Activated CD8-positive, alpha-beta memory T cell treated with anti-CD3 and anti-CD28 coated beads, Interleukin-2, amount 10 ng/mL, durations not matched to agents 7 days and 5 days (primary cell): ENCODE measurements at places on chromosomes 11 and 22.

GRCh38 chr22:37663521-37664140 is 5.1 kb downstream of the PDXP start:
- DNase-seq = no peak

DNA sequence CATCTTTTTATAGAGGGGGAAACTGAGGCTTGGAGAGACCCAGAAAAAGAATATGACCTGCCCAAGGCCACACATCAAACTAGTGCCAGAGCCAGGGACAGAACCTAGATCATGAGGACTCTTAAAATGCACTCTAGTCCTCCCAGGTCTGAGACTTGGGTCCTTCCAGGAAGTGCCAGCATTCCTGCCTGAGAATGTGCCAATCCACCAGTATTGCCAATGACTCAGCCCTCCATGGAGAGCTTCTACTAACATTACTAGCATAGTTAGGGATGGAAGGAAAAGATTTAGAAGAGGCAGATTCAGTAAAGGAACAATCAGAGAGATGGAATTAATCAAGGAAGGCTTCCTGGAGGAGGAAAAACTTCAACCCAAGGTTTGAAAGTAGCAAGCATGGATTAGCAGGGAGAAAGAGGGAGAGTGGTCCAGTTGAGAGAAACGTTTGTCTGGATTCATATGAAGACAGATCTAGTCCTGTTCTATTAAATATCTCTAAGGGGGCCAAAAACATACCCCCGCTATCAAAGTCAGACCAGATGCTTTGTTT is 20.1 kb upstream of the SMIM35 start:
- DNase-seq = no peak

DNA sequence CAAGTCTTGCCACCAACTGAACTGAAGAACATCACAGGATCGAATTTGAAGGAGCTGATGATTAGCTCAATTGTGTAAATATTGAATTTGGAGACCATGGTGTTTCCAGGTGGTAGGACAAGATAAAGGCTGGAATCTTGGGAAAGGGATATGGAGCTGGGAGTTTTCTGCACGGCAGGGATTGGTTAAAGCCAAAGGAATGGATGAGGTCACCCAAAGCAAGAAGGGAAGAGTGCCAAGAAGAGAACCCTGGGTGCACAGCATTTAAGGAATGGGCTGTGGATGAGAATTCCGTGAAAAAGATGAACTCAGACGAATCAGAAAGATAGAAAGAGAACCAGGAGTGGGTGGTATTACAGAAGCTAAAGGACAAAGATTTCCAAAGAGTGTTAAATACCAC is 29.4 kb upstream of the RRAS2 start:
- no peak for DNase-seq

- no peak for DNase-seq
These were observed 16.4 kb downstream of the CWC15 start for GRCh38 chr11:94956963-94957362.

DNA sequence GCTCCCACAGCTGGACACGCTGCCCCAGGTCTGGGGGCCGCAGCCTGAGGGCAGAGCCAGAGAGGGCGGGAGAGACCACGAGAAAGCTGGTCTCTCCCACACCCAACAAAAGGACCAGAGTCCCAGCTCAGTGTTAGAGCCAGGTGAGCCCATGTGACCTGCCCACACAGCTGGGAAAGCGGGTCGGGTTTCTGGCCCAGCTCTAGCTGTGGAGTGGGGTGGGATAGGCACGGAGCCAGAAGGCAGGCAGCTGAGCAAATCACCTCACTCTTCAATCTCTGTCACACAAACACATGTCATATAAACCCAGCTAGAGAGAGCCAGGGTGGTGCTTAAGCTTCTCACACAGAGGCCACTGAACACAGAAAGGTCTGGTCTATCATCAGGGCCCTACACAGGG is 7.8 kb upstream of the EIF3D start:
- DNase-seq = no peak

GRCh38 chr11:121231576-121232278 is 60.8 kb upstream of the SC5D start:
- no peak for DNase-seq

- no peak for DNase-seq
These were observed 2.7 kb upstream of the RGL4 start for GRCh38 chr22:23688121-23688520.

GRCh38 chr22:37933711-37934376 is 19.6 kb downstream of the C22orf23 start:
- peak; percentile 90 for DNase-seq

DNA sequence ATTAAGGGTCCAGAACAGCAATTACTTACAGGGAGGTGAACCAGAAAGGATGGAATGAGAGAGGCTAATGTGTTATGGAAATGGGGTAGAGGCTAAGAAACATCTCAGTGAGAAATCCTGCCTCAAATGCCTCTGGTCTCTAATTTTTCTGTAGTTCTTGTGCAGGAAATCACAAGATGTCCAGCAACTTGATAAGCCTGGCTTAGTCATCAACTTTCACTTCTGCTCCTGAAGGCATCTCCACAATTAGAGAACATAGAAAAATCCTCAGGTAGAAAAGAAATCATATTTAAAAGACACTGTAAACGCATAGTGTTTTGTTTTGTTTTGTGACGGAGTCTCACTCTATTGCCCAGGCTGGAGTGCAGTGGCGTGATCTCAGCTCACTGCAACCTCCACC is 18.7 kb downstream of the MRGPRX4 start:
- no peak for DNase-seq

DNA sequence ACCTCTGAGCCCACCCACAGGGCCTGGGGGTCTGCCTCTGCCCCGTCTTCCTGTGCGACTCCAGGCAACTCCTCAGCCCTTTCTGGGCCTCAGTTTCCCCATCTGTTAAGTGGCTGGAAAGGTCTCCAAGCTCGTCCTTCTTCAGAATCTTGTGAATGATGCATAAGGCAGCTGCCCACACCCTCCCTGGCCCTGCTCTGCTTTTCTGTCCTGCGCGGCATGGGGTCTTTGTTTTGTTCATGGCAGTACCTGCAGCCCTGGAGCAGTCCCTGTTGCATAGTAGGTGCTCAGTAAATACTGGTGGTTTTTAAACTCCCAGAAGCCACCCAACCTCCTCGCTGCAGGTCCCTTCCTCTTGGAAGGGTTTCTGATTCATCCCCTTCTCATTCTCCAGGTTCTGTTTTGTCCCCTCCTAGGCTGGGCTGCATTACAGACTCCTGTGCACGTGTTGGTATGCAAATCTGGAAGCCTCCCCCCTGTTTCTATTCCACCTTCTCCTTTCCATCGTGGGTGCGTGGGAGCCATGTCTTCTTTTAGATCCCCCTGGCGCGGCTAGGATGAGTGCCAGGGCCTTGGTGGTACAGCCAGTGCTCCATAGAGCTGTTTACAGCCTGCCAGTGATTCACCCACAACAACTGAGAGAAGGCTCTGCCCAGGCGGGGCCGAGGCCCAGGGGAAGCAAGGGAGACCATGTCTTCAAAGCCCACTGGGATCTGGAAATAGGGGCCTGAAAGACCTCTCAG is 19.3 kb upstream of the SYT7 start:
- DNase-seq = no peak

DNA sequence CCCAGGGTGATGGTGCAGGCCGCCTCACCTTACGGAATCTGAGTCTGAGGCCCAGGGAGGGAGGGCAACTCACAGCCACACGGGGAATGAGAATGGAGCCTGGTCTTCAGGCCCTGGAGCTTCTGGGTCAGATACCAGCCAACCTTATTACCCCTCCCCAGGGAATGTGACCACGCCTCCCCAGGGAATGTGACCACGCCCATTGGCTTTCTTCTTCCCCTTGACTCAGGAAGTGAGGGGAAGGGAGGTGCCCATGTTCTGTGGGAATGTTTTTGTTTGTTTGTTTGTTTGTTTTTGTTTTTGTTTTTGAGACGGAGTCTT is 57.5 kb upstream of the RBFOX2 start:
- DNase-seq = no peak

DNA sequence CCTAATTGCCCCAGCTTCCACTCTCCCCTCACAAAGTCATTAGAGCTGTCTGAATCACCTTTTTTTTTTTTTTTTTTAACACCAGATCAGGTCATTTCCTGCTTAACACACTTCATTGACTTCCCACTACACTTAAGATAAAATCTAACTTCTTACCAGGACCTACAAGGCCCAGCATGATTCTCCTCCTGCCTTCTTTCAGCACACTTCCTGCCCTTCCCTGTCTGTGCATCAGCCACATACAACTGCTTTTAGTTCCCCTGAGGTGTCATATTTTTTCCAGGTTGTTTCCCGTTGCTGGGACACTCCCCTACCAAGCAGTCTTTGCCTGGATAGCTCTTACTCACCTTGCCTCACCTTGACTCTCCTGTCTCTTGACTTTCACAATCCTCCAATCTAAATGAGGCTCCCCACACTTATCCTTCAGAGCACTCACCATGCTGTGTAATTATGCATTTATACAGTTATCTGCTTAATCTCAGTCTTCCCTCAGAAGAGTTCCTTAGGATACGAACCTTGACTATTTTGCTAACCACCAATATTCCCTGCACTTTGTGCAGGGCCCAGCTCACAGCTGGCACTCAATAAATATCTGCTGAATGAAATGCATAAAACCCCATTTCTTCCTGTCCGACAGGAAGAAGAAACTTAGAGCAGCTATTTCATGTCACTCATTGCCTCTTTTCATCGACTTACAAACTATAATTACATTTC is 96.6 kb upstream of the AKIP1 start:
- DNase-seq = no peak

DNA sequence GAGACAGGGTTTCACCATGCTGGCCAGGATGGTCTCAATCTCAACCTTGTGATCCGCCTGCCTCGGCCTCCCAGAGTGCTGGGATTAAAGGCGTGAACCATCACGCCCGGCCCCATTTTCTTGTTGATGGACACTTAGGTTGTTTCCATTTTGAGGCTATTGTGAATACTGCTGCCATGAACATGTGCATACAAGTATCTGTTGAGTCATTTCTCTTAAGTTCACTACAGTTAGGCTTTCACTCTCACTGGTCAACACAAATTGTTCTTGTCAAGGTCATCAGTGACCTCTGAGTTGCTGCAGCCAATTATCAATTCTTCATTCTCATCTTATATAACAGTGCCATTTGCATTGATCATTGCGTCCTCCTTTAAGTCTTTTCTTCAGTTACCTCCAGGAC is 13.0 kb upstream of the ZBTB44 start:
- no peak for DNase-seq

DNA sequence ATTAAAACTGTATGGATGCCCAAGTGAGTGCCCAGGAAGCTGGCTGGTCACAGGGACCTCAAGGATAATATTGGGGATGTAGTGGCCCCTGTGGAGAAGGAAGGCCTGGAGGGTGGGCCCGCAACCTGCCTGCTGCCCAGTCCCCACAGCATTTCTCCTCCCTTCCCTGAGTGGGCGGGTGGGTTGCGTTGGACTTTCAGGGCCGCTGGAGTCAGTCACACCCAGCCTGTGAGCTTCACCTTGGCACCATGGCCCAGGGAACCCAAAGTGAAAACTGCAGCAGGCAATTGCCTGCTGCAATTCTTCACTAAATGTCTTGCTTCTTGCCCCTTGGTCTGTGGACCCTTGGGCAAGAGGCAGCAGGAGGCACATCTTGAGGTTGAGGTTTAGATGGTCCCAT is 4.7 kb downstream of the GNAZ start:
- no peak for DNase-seq

- DNase-seq = no peak
These were observed 4.2 kb downstream of the CCND1 start for GRCh38 chr11:69644962-69645675.

DNA sequence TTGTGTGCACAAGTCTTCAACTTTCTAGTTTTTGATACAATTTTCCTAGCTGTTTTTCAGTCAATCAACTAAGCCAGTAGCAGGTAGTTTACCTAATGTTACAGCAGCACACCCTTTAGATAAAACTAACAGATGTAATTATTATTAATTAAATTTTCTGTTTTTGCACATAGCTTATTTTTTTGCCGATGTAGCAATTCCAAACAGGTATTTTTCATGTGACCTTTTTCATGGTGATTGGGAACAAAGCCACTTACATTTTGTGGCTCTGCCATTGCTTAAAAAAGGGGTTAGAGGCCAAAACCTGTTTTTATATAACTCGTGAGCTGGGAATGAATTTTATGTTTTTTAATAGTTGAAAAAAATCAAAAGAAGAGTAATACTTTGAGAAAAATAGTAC is 724.5 kb downstream of the FAM181B start:
- no peak for DNase-seq

GRCh38 chr11:85930879-85931366 is 75.7 kb downstream of the CCDC83 start:
- no peak for DNase-seq

- DNase-seq = no peak
These were observed 561.8 kb upstream of the CADM1 start for GRCh38 chr11:116065986-116066385.

DNA sequence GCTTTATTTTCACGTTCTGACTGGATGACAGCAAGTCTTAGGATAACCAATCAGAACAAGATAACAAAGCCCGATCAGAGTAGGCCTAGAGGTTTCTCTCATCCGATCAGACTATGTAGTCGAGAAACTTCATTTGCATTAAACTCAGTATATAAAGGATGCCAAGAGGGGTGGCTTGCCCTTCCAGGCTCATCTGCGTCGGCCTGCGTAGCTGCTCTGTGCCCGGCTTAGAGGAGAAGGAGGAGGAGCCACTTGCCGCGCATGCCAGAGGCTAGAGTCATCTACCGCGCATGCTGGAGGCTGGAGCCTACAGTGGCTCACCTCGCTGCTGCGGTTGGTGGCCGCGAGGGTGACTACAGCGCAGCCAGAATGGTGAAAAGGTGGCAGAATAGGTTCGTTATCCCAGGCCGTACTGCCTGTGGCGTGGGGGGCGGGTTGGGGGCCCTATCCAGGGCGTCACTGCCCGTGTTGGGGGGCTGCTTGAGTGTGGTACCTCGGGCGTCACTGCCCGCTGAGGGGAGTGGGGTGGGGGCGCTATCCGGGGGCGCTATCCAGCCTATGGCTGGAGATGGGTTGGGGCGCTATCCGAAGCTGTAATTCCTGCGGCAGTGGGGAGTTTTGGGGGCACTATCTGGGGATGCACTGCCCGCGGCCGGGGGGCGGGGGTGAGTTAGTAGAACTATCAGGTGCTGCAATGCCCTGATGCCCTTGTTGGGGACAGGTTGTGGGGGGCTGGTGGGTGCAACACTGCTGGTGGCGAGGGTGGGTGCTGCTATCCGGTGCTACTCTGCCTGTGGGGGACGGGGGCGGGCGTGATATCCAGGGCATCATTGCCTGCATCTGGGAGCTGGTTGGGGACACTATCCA is at the start of gene RFPL2:
RFPL2 (minus strand) TSS at position 218 of the 867 bp plus-strand sequence. CDS start 2,622 bp downstream, outside the sequence.
- DNase-seq = peak; percentile 65

- no peak for DNase-seq
These were observed at the start of gene DCHS1 for GRCh38 chr11:6655790-6656583. Gene DCHS1 (minus strand): TSS chr11:6655809. CDS start chr11:6641613, 14,196 bp downstream.
